8988T (cell line): ENCODE measurements at places on chromosomes 2 and 18.

- DNase-seq: no peak
Observed at GRCh38 chr2:11930211-11930761, 183.9 kb downstream of the LPIN1 start.

GRCh38 chr2:218026244-218026643 is 23.4 kb upstream of the TNS1 start:
- no peak for DNase-seq

GRCh38 chr18:28458751-28459150 is 281.8 kb upstream of the CDH2 start:
- DNase-seq: no peak

DNA sequence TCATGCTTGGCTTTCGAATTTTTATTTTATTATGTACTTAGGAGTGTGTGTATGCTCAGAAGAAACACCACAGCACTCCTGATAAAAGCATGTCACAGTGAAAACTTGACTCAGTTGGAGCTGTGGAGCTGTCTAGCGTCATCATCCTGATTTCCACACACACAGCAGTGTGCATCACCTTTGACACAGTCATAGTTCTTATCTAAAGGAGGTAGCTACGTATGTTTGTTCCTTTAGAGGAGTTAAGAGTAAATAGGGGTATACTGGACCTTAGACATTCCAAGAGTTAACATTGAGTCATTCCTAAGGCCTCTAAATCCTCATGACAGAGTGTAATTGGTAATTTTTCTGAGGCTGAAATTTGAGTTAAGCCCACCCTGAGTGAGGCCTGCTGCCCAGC is 96.9 kb downstream of the PHLPP1 start:
- DNase-seq: no peak

DNA sequence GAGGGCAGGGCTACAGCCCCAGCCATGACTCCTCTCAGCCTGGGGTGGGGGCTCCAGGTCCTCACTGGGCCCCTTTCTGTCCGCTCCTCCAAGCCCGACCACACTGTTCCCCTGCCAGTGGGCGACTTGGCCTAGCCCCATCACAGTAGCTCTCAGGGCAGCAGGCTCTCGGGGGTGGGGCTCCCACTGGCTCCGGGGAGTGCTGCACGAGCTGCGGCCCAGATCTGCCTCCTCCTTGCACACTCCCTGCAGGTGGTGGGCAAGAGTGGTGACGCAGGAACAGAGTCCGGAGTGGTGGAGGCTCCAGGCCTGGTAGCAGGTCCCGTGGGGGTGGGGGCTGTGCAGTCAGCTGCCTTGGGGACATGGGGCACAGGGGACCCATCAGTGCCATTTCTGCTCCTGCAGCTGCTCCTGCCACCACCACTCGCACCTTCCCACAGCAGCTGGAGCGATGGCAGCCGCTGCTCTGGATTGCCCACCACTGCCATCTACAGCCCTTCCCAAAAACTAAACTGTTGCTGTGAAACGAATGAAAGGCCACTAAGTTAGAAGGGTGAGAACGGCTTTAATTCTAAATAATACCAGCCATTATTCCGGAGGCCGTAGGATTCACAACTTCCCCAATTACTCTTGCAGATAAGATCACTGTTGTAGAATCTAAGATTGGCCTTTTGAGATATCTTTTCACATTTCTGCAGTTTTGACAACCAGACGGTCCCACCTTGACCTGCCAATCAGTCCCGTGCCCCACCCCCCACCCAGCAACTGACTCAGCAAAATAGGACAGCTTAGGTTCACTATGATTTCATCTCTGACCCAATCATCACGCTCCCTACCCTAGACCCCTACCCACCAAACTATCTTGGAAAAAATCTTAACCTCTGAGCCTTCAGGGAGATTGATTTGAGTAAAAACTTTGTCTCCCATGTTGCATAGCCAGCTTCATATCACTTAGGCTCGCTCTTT is 530.2 kb downstream of the DCC start:
- DNase-seq: no peak

- no peak for DNase-seq
Observed at GRCh38 chr2:23497063-23497462, 112.1 kb downstream of the KLHL29 start.

GRCh38 chr2:43984533-43984932 is 11.3 kb downstream of the LRPPRC start:
- DNase-seq: no peak

GRCh38 chr2:49044350-49045079 is 109.8 kb downstream of the FSHR start:
- no peak for DNase-seq

GRCh38 chr2:42359965-42360483 is 993 bp downstream of the COX7A2L start:
- DNase-seq: no peak

- DNase-seq: no peak
Observed at GRCh38 chr2:82811946-82812345, 1647.1 kb downstream of the SUCLG1 start.

GRCh38 chr2:9656270-9656766 is 25.5 kb upstream of the YWHAQ start:
- peak; percentile 40 for DNase-seq

GRCh38 chr2:198405311-198405710 is 600.9 kb downstream of the PLCL1 start:
- no peak for DNase-seq

- no peak for DNase-seq
Observed at GRCh38 chr18:44458777-44459176, 221.9 kb upstream of the SETBP1 start.

DNA sequence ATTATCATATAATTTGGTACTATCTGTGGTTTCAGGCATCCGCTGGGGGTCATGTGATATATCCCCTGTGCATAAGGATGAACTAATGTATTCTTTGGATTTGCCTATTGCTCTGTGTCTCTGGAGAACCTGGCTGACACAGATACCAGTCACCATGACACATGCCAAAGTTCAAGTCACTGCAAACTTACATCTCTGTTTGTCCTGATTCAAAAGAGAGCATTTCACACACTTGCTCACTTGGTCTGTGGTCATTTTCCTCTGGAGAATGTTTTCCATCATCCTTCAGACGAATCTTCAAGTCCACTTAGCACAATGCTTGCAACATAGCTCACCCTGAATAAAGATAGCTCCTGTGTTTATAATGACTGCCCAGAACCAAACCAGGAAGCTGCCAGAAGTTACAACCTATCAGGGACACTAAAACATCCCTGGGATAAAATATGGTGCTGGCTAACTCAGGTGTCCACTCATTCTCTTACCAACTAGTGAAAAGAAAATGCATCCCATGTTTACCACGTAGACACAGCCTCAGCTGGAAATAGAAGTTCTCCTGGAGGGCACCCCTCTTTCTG is 18.1 kb downstream of the SULT1C3 start:
- DNase-seq: no peak

DNA sequence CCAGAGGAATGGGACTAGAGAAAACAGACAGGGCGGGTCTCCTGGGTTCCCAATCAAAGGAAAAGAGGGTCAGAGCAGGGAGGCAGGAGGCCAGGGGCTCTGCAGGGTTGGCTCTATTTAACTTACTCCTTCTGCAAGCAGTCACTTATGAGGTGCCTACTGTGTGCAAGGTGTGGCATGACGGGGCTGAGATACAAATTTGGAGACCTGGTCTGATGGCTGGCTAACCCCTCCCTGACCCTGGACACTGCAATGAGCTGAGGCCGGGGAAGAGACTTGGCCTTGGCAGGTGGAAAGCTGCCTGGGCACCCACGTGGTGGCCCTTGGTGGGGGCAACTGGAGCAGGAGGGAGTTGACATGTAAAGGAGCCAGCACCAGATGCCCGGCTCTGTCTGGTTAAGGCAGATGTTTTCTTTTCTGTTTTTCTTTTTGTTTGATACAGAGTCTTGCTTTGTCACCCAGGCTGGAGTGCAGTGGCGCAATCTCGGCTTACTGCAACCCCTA is 148.5 kb upstream of the GATA6 start:
- no peak for DNase-seq

- DNase-seq: no peak
Observed at GRCh38 chr2:216636551-216637450, 3.6 kb downstream of the IGFBP2 start.

GRCh38 chr2:29687121-29687520 is 234.3 kb downstream of the ALK start:
- DNase-seq: no peak
